ENCODE measurements at places on chromosomes 2 and 18. TPM values are rescaled to one million over a fixed set of nuclear protein-coding genes. Genes with fewer than 3 reads are reported as not detected.
A peak's percentile ranks its signal among the peaks of the same experiment; 100 is the strongest.

GRCh38 chr2:104052356-104052755 is 801.6 kb upstream of the POU3F3 start:
- no peak for DNase-seq

DNA sequence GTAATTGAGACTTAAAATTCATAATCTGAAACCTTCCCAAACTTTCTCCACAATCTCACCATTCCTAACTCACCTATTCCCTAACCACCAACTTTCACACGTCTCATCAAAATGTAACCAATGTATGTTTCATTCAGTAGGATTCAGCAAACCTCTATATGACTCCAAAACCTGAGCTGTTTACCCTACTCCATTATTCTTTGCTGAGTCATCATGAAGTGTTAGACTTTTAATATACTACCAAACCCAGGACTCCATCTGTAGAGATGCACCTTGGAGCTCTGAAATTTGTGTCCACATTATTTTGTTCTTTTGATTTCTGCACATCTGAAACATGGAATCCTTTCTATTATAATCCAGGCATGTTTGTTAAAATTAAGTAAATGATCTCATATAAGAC is 727.0 kb upstream of the PIK3C3 start:
- no peak for DNase-seq

GRCh38 chr2:196328088-196328680 is 156.8 kb upstream of the STK17B start:
- no peak for DNase-seq

The IGFBP2 gene
- 848 TPM for total RNA-seq

GRCh38 chr2:207241198-207241597 is 75.5 kb upstream of the KLF7 start:
- no peak for DNase-seq

- peak; percentile 84 for DNase-seq
Observed at GRCh38 chr2:75560768-75561565, at the start of gene EVA1A. TSS of gene EVA1A (minus strand) at chr2:75560939. CDS start at chr2:75518140, 42,799 bp downstream.

DNA sequence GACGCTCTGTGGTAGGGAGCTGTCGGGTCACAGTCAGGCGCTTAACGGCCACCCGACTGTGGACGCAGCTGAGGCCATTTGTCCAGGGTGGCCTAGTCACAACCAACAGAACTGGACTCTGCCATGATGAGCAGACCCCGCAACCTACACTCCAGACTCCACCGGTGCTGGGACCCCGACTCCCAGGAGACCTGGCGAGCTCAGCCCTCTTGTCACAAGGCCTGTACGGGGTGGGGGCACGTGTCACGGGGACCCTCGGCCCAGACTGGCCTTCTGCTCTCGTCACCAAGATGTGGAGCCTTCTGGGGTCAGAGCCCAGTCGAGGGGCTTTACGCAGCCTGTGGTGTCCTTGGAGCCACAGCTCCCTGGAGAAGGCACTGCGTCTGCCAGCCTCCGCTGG is 22.5 kb downstream of the NFATC1 start:
- DNase-seq: no peak

The CRYBA2 gene
- not detected for total RNA-seq

All from H7 (cell line).